ENCODE measurements at places on chromosomes 2 and 18. TPM values are rescaled to one million over a fixed set of nuclear protein-coding genes. Genes with fewer than 3 reads are reported as not detected.

FAHD2A gene
- total RNA-seq: 31.4 TPM

CAPN14 gene
- 0.46 TPM for total RNA-seq

NIFK gene
- 60.8 TPM for total RNA-seq

UGT1A4 gene
- total RNA-seq: 0.07 TPM

CFAP221 gene
- not detected for total RNA-seq

CDH19 gene
- not detected for total RNA-seq

OR6B2 gene
- total RNA-seq: not detected

SLC4A5 gene
- total RNA-seq: 0.14 TPM

LRRC30 gene
- total RNA-seq: not detected

RBKS gene
- 2.7 TPM for total RNA-seq

OXER1 gene
- total RNA-seq: not detected

NAT8 gene
- not detected for total RNA-seq

SATB2 gene
- 2.7 TPM for total RNA-seq

Measured in epithelial cell of proximal tubule (primary cell).